ENCODE measurements at places on chromosomes 1 and 21. TPM values are rescaled to one million over a fixed set of nuclear protein-coding genes. Genes with fewer than 3 reads are reported as not detected.

OR2L5 gene
- not detected for total RNA-seq

ARHGEF11 gene
- total RNA-seq, result 18.3 TPM

SSR2 gene
- total RNA-seq, result 268 TPM

OLFML2B gene
- total RNA-seq, result not detected

TMEM269 gene
- 0.23 TPM for total RNA-seq

BARHL2 gene
- not detected for total RNA-seq

NUDC gene
- 88.6 TPM for total RNA-seq

GBP5 gene
- total RNA-seq, result 241 TPM

MANEAL gene
- 1.9 TPM for total RNA-seq

OR2L3 gene
- not detected for total RNA-seq

Measured in T-helper 2 cell treated with Interferon-gamma antibody and Interleukin-4, amounts not matched to agents 100 ng/mL and 5 ng/mL, for 36 hours (primary cell).